Stimulated activated CD4-positive, alpha-beta T cell treated with anti-CD3 and anti-CD28 coated beads, TNF-alpha, amount 100 ng/mL, for 48 hours (primary cell): ENCODE measurements at places on chromosomes 5 and 9.

DNA sequence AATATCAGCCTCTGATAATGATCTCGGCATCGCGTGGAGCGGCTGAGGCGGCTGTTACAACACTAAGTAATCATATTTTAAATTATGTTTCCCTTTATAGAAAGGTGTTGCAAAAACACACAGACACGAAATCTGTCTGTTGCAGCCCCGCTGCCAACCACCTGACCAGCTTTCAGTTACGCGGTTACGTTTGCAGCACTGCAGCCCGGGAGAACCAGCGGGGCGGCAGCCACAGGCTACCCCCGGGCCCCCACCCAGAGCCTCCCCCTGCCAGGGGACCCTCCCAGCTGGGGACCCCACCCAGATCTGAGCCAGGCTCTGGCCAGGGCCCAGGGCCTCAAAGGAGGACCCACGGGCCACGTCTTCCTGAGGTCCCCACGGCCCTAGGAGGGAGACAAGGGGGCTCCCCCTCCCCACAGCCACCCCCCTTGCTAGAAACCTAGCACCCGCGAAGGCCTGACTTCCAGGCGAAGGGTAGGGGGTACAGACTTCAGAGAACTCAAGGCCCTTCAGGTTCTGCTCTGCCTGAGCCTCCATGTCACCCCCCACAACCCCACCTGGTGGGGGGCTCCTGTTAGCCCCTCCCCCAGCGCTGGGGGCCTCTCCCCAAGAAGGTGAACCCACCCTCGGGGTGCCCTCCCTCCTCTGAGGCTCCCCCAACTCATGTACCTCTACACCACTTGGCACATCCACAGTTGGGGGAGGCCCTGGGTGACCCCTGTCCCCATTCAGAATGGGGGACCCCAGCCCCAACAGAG, 6.0 kb downstream of the NACC2 start:
- DNase-seq = no peak

DNA sequence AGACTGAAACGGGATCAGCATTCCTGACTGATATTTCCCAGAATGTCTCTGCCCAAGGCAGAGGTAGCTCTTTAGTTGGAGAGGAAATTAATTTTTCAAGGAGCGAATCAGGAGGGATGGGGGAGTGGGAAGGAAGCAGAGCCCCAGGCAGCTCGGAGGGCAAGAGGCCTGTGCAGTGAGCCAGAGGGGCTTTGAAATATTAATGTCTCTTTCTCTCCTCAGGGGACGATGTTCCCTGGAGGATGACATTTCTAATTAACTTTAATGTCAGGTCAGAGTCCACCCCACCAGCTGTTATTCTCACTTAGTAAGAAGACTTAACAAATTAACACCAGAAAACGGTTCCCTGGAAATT, 45.6 kb downstream of the SLC6A7 start:
- DNase-seq = no peak

DNA sequence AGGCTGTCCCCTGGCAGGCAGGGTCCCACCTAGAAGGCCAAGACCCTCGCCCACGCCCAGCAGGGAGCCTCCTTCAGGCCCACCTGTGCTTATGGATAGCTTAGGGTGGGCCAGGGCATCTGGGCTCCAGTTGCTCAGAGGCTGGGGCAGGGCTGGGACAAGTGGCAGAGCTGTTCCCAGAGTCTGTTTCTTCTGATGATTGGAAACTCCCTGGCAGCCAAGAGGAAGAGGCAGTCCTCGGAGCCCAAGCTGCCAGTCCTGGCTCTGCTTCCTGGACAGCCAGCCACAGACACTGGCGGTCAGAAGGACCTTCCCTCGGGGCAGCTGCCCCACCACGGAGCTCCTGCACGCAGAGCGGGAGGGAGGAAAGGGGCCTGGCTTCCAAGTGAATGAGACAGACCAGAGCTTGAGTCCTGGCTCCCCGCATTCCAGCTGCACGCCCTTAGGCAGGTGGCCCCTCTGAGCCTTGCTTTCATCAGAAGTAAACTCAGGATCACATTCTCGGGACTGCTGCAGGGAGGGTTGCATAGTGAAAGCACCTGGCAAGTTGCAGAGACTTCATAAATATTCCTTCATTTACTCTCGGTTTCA, 37.9 kb upstream of the GABRP start:
- no peak for DNase-seq

- no peak for DNase-seq
These were observed 69.1 kb downstream of the MYO10 start for GRCh38 chr5:16866795-16867576.

- DNase-seq = no peak
These were observed 32.9 kb downstream of the MAP3K1 start for GRCh38 chr5:56848206-56848605.

DNA sequence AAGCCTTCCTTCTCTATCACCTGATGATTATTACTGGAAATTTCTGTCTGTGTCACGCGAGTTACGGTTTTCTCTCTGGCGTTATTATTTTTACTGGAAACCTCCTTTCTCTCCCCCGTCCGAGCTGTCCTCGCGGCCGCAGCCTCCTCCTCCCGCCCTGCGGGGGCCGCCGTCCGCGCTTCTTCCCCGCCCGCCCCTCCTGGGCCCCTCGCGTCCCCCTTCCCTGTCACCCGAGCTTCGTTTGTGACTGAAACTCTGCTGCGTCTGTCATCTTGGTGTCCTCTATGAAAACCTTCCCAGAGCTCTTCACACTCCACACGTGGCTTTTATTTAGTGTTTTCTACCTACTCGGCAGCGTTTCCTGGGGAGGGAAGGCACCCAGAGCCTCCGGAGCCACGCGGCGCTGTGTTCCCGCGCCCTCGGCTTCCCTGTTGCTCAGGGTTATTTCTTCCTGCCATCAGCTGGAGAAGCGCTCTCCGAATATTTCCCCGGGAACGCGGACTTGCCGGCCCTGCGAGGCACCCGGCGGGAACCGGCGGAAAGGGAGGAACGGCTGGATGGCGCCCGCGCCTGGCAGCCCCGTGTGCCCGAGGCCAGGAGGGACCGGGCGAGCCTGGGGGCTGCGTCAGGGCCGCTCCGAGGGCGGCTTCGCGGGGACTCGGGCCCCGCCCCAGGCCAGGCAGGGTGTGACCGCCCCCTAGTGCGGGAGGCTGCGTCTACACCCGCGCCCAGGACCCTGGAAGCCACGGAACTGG, 33.9 kb downstream of the TRIP13 start:
- no peak for DNase-seq

GRCh38 chr9:92550765-92551164, 15.0 kb upstream of the ECM2 start:
- no peak for DNase-seq

GRCh38 chr9:9719373-9720112, 893.3 kb downstream of the PTPRD start:
- DNase-seq = no peak
